Left lobe of liver (tissue), 2 donors: ENCODE measurements at places on chromosomes 3 and 15. TPM values are rescaled to one million over a fixed set of nuclear protein-coding genes. Genes with fewer than 3 reads are reported as not detected.

The POTEB2 gene
- not detected for total RNA-seq

The ILDR1 gene
- 0.15 TPM for total RNA-seq

The SNRK gene
- total RNA-seq = 12.4 TPM

The MEIS2 gene
- total RNA-seq = 9.1 TPM

The MESP1 gene
- total RNA-seq = 3.1 TPM

The CCR4 gene
- total RNA-seq = 0.33 TPM

GRCh38 chr15:100932676-100933348 lies 13.7 kb downstream of the LRRK1 start:
- no peak for DNase-seq

DNA sequence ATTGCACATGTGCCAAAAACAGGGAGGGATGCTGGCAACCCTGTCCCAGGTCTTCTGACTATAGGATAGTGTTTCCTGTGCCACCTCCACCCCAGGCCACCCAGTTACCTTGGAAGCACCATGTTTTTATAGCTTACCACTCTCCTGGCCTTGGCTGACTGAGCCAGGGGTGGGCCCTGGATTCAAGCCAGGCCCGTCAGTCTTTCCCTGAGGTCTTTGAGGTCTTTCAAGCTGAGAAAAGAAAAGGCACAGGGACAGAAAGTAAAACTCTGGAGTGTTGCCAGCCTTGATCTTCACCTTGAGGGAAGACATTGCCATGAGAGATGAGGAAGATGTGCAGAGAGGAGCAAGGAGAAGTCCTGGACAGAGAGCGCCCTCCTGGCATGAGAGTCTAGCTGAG lies 46.3 kb downstream of the SYNM start:
- DNase-seq = peak; percentile 38

DNA sequence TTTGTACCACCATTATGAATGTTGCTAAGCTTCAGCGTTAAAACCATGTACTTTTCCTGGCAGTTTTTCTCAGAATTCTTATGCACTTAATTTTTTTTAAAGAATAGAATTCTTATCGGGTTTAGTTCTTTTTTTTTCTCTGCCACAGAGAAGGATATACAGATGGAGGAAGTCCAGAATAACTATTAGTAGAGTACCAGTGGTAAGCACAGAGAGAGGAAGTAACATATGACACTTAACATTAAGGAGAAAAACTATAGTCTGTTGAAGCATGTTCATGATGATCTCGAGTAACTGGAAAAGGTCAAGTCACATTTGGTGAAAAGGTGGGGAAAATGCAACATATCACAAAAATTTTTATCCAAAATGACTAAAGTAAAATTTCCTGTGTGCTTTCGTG lies 68.9 kb downstream of the RNF13 start:
- DNase-seq = no peak

DNA sequence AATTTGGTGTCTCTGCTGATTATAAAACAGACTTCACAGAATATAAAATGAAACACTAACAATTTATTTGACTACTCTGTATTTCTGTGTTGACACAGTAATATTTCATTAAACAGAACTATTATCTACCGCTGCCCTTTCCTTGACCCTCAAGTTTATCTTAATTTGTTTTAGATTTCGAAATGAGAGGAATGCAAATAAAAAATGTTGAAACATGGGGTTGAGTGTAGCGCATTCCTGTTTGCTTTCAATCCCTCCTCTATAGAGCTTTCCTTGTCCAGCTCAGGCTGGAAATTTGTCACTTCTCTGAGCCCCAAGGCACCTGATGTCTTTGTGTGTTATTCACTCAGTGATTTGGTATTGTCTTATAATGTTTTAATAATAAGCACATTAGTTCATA lies 550.2 kb downstream of the ZBBX start:
- DNase-seq = no peak

DNA sequence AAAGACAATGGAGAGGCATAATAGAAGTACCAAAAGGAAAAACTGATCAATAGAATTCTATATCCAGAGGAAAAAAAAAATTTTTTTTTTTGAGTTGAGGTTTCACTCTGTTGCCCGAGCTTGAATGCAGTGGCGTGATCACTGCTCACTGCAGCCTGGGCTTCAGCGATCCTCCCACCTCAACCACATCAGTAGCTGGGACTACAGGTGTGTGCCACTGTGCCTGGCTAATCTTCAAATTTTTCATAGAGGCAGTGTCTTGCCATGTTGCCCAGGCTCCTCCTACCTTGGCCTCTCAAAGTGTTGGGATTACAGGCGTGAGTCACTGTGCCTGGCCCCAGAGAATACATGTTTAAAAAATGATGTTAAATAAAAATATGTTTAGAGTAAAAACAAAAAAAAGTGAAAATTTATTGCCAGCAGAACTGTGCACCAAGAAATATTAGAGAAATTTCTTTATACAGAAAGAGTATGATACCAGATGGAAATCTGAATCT lies 154.3 kb upstream of the ZBTB20 start:
- DNase-seq = no peak

DNA sequence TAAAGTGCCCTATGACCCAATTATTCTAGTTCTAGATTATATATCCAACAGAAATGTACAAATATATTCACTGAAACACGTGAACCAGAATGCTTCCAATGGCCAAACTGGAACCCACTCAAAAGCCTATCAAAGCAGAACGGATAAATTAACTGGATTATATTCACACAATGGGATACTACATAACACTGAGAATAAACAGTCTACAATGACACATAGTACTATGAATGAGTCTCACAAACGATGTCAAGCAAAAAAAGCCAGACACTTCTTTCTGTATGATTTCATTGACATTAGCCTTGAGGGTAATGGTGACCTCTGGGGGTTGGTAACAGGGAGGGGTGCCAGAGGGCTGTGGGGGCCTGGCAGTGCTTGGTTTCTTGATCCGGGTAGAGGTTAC lies 50.9 kb upstream of the HACD2 start:
- no peak for DNase-seq

GRCh38 chr15:101781928-101782327 lies 21.4 kb upstream of the OR4F6 start:
- no peak for DNase-seq
